K562 (cell line): ENCODE measurements at places on chromosomes 1 and 21. TPM values are rescaled to one million over a fixed set of nuclear protein-coding genes. Genes with fewer than 3 reads are reported as not detected.

The OR2L8 gene
- not detected in 2 replicates for total RNA-seq

The SPRR5 gene
- total RNA-seq: not detected in 2 replicates

GRCh38 chr1:235304549-235305451, 23.2 kb downstream of the ARID4B start:
- H3K36me3 ChIP-seq: peaks cover 11% of the 10 kb centered on the region; the same call in 1 of the 3 replicates
- DNase-seq: no peak
- no peaks in the 10 kb centered on the region; the same call in 1 of the 2 replicates for H3K4me1 ChIP-seq
- peak overlapping the region; percentile 52; the same call in 1 of the 3 replicates for H3K27ac ChIP-seq

The TNN gene
- 0.09 TPM in 1 of 2 replicates, not detected in the other for total RNA-seq

The PEF1 gene
- 61.0 and 61.9 TPM in 2 replicates for total RNA-seq
